NCI-H748 treated with DMSO at 0.1 percent for 48 hours (cell line): ENCODE measurements at places on chromosomes 5 and 9.
A peak's percentile ranks its signal among the peaks of the same experiment; 100 is the strongest.

DNA sequence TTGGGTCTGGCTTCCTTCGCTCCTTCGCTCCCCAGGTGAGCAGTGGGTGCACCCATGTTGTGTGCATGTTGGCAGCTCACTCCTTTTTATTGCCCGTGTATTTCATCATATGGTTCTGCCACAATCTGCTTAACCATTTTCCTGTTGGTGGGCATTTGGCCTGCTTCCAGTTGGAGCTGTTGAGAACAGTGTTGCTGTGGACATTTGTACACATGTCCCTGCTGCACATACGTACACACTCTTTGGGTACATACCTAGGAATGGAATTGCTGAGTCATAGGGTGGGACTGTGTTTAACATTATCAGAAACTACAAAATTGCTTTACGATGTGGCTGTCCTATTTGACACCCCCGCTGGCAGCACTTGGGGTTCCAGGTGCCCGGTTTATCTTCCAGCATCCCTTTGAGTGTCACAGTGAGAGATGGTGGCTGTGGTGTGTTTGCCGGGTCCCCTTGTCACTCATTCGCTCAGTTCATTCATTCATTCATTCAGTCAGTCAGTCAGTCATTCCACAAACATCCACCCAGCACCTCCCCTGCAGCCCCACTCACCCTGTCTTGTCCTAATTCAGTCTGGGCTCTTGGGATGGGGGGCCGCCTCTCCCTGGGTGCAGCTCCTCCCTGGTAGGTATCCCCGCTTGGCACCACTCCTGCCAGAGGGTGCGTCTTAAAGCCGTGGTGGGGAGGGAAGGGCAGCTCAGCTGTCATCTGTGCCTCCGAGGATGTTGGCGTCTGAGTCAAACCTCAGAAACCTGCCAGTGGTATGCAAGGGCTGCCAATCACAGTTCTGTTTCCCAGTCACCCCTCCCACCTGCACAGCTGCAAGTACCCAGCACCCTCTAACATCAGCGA is 7.9 kb upstream of the FIBCD1 start:
- DNase-seq, result peak; percentile 64

GRCh38 chr5:149326611-149327010 is 18.7 kb upstream of the GRPEL2 start:
- no peak for DNase-seq

GRCh38 chr5:146818822-146819221 is 59.7 kb downstream of the PPP2R2B start:
- no peak for DNase-seq

DNA sequence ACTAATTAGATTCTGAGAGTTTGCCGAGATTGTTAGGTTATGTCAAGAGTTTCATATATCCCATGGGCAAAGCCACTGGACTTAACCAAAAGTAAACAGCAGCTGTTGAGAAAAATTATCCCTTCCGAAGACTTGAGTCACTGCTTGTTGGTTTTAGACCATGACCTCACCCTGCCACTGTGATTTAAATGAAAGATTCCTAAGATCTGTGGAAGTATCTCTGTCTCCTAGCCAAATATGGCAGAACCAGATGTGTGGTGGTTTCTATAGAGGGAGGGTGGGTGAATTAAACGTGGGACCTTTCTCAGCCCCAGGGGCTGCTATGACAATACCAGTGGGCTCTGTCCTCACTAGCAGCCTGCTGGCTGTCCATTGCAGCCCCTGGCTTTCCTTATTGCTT is 19.3 kb downstream of the DMRT3 start:
- no peak for DNase-seq

GRCh38 chr9:73327149-73327548 is 175.5 kb downstream of the ANXA1 start:
- DNase-seq, result no peak

GRCh38 chr5:72015103-72015548 is 92.1 kb upstream of the MAP1B start:
- DNase-seq, result peak; percentile 95

GRCh38 chr9:73080110-73080694 is 71.5 kb upstream of the ANXA1 start:
- DNase-seq, result no peak

DNA sequence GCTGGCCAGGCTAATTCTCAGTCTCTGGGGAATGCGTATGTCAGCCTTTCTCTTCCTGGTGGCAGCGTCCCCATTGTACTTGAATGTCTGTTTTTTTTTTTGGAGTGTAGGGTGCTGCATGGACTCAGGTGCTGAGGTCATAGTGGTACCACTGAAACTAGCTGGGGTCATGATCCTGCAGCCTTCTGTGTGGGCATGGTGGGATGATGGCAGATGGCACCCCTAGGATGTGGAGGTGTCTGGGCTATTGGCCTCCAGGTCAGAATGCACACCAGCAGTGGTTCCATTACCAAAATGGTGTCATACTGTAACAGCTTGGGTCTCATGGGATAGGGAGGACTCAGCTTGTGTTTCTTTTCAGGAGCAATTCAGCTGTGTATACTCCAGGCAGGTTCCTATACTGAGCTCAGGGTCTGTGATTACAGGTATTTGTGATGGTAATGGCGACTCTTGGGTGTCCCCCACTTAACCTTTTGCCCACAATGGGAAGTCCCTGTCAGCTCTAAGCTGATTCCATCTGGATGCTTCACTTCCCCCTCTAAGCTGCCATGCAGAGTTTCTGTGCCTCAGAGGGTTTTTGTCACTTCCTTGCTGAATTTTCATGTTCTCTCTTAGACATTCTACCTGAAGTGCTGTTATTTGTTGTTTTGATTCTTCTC is 17.9 kb downstream of the HSD17B4 start:
- DNase-seq, result no peak

DNA sequence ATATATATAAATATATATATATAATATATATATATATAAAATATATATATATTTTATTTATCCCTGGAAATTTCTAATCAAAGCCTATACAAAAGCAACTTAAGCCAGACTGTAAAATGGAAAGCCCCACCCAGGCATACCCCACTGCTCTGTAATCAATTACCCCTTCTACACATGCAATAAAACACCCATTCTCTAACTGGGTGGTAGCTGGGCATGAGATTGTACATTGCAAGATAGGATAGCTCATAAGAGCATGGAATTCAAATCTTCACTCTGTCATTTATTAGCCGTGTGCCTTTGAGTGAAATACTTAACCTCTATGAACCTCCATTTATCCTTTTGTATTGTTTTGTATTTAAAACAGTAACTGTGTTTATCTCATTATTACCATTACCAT is 405.3 kb upstream of the SLC30A5 start:
- no peak for DNase-seq

DNA sequence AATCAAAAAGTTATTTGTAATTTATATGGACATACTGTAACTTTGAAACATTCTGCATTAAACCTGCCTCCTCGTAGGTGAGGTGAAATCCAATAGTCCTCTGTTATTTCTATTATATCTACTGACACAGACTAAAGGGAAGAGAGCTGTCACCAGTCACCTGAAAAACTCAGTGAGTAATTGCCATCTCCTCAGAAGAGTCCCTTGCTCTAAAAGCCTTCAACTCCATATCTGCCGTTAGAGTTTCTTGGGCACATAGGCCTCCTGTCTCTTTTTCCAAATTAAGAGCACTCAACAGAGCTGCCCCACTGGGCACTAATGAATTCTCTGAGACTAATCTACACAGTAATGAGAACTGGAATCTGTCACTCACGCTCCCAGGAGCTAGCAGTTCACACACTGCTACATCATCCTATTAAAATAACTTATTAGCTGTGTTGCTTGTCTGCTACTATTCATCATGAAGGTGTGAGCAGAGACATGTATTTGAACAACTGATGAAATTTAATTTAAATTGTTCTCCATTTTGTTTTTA is 67.3 kb upstream of the VCAN start:
- DNase-seq, result no peak
